ENCODE measurements at places on chromosomes 6 and 20.

GRCh38 chr6:118400098-118400497, 148.0 kb upstream of the PLN start:
- no peak for DNase-seq

GRCh38 chr6:5213836-5214235, 46.9 kb downstream of the LYRM4 start:
- no peak for DNase-seq

- DNase-seq: no peak
Observed at GRCh38 chr6:138404666-138405337, 779 bp downstream of the HEBP2 start.

DNA sequence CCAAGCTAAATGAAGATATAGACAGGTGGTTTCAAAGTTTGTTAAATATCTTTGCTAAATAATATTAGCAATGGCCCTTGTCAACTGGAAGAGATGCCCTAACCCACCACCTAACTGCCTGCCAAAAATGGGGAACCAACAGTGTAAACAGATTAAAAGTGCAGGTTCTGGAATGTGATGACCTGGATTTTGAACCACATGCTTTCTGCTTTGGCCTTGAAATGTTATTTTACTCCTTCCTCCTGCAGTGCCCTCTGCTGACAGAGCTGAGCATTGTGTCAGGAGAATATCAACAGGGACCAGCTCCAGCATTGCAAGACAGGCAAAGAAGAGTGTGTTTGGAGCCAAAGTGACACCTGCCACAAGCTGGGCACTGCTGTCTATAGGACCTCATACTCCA, 226.6 kb downstream of the MYLK4 start:
- DNase-seq: no peak

- DNase-seq: no peak
Observed at GRCh38 chr6:4030669-4031068, 48.3 kb downstream of the FAM217A start.

GRCh38 chr6:151179321-151179720, 60.4 kb upstream of the AKAP12 start:
- no peak for DNase-seq

DNA sequence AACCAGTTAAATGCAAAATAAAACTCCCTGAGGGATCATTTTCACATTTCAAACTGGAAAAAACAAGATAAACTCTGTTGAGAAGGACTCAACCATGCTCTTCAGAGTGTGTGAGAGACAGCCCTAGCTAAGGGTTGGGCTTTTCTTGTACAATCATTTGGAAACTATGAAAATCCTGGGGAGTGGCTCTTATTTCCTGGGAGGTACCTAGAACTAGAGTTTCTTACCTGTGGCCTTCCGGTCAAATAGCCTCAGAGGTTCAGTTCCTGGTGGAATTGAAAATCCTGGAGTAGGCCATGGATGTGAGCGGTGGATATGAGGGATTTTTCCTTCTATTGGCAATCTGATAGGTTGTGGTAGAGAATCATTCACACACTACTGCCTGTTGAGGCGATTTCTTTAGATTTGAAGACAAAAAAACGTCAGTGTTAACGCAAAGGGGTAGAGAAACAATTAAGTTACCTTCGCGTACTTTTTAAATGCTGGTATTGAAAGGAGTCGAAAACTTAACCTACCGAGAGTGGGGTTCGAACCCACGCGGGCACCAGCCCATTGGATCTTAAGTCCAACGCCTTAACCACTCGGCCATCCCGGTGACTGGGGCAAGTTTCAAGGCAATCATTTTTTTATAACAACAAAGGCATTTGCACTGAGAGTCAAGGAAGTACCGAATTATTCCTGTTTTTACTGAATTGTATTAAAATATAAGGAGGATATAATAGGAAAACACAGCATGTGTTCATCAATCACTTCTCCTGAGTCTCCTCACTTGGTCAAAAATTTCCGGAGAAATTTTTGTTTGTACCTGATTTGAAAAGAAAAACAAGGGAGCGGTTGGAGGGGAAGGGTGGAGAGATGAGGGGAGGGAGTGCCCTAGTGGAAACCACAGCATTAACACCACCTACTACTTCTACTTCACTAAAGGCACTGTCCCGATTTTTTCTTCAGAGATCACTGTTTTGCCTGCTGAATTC, 191.3 kb downstream of the OR2B2 start:
- DNase-seq: peak; percentile 31

- no peak for DNase-seq
Observed at GRCh38 chr20:48195121-48195870, 410.0 kb upstream of the SULF2 start.

DNA sequence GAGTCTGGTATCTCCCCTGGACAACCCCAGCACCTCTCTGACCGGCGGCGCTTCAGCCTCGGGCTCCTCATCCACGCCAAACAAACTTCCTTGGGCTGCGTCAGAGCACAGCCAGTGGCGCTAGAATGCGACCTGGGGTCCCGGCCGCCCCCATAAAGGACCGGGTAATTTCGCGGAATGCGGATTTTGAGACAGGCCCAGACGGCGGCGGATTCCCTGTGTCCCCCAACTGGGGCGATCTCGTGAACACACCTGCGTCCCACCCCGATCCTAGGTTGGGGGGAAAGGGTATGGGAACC, 1.6 kb downstream of the FOXP4 start:
- no peak for DNase-seq

GRCh38 chr6:44045672-44046015, 81.6 kb downstream of the MRPL14 start:
- DNase-seq: no peak

GRCh38 chr6:146620655-146621054, 21.9 kb downstream of the ADGB start:
- no peak for DNase-seq

DNA sequence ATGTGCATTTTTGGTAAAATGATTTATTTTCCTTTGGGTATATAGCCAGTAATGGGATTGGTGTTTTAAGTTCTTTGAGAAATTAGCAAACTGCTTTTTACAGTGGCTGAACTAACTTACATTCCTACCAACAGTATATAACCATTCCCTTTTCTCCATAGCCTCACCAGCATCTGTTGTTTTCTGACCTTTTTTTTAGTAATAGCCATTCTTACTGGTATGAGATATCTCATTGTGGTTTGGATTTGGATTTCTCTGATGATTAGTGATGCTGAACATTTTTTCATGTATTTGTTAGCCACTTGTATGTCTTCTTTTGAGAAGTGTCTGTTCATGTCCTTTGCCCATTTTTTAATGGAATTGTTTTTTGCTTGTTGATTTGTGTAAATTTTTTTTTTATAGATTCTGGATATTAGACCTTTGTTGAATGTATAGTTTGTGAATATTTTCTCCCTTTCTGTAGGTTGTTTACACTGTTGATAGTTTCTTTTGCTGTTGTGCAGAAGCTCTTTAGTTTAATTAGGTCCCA, 42.3 kb downstream of the STK4 start:
- DNase-seq: no peak

DNA sequence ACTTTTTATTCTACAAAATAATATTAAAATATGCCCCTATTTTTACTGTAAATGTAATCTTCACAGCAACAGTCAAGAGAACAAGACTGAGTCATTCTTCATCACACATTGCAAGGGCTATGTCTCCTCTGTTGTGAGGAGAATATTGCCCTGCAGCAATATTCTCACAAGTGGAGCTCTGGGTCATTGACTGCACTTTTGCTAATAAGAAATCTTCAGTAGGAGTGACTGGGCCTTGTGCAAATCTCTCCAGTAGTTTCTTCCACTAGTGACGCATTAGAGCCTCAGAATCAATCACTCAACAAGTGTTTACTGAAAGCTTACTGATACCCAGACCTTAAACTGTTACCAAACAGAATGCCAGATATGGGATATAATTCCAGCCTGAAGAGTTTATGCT, 49.1 kb downstream of the LAMA2 start:
- DNase-seq: peak; percentile 44

GRCh38 chr6:101351173-101351572, 42.3 kb upstream of the GRIK2 start:
- DNase-seq: no peak

DNA sequence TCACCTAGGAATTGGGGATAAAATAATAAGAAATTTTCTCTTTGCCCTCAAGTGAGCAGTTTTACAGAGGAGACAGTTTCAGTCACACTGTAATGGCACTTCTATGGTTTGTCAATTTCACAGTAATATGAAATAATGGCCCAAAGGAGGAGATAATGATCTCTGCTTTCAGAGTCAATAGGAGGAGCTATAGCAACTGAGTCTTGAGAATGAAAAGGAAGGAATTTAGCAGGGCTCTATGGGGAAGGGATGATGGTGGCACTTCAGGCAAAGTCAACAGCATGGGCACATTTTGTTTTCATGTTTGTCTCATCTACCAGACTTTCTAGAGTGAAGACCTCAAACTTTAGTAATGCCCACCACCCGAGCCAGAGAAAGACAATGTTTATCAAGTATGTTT, 138.3 kb upstream of the HMGN3 start:
- DNase-seq: no peak

GRCh38 chr6:170284866-170285469, 5.9 kb downstream of the DLL1 start:
- DNase-seq: no peak

DNA sequence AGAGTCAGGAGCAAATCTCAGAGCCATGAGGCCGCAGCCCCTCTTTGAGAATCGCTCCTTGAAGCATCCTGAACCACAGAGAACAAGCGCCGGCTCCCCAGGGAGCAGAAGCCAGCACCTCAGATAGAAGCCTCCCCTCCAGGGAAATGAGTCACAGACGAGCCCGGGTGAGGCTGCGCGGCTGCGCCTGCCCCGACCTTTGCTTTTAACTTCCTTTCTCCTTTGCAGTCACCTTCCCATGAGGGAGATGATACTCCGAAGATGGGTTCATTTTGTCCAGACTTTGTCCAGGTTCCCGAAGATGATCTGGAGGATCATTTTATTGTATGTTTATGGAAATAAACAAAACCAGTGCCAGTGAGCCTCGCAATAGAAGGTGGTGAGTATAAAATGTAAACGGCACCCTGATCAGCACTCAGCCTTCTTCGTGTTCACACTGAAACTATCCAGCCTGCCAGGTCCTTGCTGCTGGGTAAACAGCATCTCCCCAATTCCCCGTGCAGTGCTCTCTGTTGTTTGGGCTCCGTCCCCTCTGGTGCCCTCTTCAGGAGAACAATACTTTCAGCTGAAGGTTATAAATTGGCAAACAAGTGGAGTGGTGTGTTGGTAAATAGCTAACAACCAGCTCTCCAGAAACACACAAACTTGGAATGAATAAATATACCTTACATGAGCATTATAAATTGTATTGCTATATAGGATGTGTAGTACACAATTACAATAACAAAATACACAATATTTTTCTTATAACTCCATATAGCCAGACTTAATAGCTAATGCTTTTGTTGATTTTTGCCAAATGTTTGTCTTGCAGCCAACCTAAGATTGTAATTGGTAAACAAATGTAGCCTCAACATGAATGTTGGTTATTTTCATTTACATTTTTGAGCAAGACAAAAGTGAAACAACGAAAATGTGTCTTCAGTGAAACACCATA, 41.4 kb upstream of the TMEM181 start:
- no peak for DNase-seq

- no peak for DNase-seq
Observed at GRCh38 chr20:12327205-12327604, 409.5 kb downstream of the BTBD3 start.

GRCh38 chr6:53048431-53049195, 16.6 kb upstream of the FBXO9 start:
- peak; percentile 97 for DNase-seq

DNA sequence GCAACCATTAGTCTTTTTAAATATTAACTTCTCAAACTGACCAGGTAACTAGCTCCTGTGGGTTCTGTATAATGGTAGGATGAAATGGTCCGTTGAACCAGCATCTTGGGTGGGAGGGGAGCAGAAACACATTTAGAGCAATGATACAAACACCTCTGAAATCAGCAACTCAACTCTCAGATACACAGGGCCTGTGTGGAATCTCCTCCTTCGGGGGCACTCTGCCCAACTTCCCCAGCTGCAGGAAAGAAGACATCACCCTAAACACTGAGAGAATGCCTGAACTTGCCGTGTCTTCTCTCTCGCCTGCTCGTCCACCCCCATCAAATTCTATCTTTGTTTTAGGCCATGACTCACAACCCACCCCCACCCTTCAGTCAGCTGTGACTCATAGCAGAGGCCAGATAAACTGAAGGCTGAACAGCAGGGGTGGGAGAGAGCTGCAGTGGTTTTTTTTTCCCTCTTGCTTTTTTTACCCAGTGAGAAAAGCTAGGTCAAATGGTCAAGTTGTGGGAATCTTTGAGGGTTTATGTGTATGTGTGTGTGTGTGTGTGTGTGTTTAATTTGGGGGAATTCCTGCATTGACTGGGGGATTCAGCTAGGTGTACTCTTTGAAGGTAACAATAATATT, 593.4 kb upstream of the JAG1 start:
- peak; percentile 91 for DNase-seq

DNA sequence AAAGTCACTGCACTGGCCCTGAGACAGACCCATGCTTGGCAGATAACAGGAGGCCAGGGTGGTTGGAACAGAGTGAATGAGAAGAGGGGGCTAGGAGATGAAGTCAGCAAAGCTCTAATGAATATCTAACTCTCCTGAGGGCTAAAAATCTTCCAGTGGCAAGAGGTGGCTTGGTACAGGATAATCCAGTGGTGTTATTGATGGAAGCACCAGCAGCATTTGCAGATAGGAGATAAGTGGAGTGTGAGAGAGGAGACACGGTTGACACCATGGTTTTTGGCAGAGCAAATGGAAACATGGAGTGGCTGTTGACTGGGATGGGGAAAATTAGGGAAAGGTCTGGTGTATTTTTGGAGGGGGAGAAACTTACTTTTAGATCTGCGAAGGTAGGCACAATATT, 363.0 kb downstream of the ARHGAP18 start:
- DNase-seq: no peak

- DNase-seq: no peak
Observed at GRCh38 chr6:674956-675355, 18.0 kb downstream of the EXOC2 start.

- DNase-seq: no peak
Observed at GRCh38 chr6:7569082-7569481, 20.9 kb upstream of the SNRNP48 start.

DNA sequence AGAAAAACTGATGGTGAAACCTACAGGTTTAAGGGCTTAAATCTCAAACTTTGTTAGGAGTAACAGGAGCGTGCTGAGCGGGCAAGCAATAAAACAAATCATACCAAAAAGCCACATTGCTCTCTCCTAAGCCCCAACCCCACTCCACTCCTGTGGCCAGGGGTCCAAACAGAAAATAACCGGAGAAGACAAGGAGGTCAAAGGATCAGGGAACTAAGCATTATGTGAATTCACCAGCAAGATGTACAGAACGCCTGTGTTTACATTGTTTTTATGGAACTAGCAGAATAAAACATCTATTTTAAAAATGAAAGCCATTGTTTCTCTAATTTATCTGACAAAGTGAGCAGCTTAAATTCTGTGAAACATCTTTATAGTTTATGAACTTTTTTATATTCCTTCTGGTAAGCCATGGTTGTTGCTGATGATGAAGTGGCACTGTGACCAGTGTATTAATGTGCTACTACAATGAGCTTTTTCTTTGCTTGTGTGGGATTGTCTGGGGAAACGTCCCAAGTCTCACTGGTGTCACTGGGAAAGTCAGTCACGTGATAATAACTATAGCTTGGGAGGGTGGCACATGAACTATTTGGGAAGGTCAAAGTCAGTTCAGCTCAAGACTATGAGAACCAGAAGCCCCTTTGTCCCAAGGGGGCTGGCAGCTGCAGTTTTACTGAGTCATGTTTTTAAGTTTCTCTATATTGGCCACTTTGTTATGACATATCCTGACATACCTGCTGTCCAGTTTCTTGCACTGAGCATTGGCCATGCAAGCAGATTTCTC, 9.8 kb downstream of the FAM210B start:
- DNase-seq: peak; percentile 64

- no peak for DNase-seq
Observed at GRCh38 chr6:133767357-133767970, 121.4 kb upstream of the TCF21 start.

- no peak for DNase-seq
Observed at GRCh38 chr20:48875233-48875913, 46.1 kb upstream of the ARFGEF2 start.
